ENCODE measurements at places on chromosomes 6 and 20.

GRCh38 chr6:10407018-10407673 is 7.7 kb downstream of the TFAP2A start:
- DNase-seq: no peak

DNA sequence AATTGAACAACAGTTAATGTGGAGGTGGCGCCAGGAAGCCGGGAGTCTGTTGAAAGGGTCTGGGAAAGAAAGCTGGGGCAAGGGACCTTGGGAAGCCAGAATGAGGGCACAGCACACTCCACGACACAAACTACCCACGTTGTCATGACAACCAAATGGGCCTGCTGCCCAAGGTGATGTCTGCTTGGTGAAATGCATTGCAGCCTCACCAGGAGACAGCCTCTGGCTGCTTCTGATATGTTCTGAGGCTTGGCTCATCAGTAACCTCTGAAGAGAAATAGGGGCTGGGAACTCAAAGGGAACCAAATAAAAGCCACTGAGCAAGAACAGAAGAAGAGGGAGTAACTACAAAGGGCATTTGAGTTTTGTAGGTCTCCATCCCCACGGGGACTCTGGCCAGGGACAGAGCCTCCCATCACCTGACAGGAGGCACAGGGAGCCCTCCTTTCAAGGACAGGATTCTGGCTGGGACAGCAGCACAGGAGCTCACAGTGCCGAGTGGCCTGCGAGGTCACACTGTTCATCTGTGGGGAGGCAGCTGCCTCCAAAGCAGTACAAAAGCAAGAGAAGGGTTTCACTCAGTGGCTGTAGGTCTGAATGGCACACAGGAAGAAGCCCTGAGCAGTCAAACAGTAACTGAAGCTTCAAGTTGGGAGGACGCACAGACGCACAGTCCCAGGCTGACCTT is 44.6 kb upstream of the KCNK16 start:
- no peak for DNase-seq

- no peak for DNase-seq
Measured at GRCh38 chr6:50143011-50143719, 93.4 kb upstream of the DEFB112 start.

DNA sequence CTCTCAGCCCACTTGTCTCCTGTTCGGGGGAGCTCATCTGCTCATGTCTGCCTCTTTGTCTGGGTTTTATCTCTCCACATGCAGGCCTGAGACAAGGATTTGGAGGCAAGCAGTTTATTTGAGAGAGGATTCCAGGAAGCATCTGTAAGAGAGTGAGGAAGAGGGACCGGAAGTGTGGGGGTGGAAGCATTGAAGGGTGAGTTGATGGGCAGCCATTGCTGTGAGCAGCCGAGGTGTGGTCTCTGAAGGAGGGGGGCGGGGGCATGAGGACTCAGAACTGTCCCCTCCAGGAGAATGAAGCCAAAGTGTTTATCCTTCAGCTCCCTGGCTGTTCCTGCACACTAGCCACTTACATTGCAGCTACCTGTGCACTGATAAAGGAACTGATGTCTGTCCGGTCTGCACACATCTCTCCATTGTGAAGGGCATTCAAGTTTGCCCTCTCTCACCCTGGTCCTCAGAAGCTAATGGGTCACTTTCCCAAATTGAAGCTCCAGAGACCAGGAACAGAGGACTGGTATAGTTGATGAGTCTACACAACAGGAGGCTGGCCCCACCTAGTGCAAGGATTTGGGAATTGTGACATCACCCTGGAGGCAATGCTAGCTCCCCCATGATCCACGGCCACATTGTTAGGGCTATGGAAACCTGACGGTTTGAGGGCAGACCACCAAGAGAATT is 100.5 kb upstream of the FOXA2 start:
- no peak for DNase-seq

- no peak for DNase-seq
Measured at GRCh38 chr20:35122756-35123405, 24.3 kb downstream of the EDEM2 start.

DNA sequence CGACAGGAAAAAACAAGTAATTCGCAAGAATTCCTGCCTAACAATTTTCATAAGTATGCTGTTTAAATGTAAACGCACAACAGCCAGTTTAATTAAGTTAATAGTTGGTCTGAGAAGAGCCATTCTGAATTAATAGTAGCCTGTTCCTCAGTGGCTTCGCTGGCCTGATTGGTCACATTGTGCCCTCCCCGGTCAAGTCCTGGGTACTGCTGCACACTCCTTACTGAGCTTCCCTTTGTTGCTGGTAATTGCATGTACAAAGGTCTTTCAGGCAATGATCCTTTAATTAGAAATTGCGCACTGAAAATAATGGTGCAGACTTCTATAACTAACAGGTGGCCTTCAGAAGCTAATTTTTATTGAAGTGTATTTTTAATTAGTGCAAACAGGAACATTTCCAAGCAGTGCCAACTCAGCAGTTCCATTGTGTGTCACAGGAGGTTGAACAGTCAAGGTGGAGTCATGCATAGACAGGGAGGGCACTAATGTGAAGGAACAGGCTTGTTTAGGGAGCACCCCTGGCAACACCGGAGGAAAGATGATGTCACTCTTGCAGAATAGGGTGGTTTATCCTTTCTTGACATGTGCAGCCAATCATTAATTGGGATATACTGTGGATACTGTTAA is 92.6 kb upstream of the SLC22A23 start:
- no peak for DNase-seq

- DNase-seq: no peak
Measured at GRCh38 chr6:70310063-70310694, 7.3 kb upstream of the COL9A1 start.

DNA sequence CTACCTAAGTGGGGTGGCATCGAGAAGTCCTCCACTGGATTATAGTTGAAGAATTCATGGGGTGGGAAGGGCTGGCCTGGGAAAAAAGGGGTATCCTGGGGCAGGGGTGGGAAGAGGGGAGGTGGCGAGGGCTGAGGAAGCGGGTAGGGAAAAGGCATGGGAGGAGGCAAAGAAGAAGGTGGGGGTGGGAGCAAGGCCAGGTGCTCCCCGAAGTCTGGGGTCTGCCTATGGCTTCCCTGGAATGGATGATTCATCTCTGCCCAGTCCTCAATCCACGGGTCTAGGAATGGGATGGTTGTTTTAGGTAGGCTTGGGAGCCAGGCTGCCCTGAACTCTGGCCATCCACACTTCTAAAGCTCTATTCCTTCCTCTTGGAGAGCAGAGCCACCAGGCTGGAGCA is 4.4 kb downstream of the PCED1A start:
- no peak for DNase-seq

- peak; percentile 41 for DNase-seq
Measured at GRCh38 chr6:167825332-167826229, 1.1 kb upstream of the AFDN start.

DNA sequence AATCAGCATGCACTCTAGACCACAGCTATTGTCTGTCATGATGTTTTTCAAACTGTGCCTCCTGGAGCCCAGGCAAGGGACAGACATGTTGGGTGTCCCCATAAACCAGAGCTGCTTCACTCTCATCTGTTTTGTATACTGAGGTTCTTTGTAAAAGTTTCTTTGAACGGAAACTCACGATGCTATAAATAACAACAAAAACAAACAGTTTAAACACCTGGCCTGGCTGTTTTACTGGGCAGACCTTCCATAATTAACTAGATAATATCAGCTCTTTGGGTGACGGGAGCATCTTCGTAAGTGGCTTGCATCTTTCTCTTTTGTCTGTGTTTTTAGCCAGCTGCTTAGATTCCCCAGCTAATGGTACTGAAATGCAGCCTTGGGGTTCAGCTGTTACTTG is 190.3 kb downstream of the ZDHHC14 start:
- DNase-seq: no peak

DNA sequence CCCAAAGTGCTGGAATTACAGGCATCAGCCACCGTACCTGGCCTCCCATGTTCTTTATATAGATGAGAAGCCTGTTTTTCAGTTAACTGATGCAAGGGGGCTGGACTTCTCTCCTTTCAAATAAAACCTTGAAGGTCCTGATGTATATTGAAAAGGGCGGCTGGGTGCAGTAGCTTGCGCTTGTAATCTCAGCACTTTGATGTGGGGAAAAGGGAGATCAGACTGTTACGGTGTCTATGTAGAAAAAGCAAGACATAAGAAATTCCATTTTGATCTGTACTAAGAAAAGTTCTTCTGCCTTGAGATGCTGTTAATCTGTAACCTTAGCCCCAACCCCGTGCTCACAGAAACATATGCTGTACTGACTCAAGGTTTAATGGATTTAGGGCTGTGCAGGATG is 16.1 kb upstream of the SAMHD1 start:
- DNase-seq: no peak

- DNase-seq: no peak
Measured at GRCh38 chr6:42904467-42904866, 11.4 kb upstream of the PTCRA start.

GRCh38 chr6:135094403-135094821 is 39.8 kb upstream of the HBS1L start:
- no peak for DNase-seq

DNA sequence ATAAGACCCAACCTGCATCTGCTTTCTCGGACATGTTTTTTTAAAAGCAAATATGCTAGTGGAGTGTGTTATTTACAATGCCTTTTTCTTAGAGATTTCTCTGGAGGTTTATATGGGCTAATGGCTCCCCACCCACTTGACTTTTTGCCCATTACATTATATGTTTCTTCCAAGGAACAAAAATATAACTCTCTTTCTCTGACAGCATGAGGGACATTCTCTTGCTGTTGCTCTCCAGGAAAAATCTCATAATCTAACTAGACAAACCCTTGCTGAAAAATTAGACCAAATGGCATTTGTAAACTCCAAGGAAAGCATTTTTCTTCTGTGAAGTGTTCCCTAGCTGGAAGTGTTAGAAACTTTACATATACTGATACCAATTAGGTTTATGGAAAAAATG is 213.7 kb downstream of the PRL start:
- DNase-seq: no peak

DNA sequence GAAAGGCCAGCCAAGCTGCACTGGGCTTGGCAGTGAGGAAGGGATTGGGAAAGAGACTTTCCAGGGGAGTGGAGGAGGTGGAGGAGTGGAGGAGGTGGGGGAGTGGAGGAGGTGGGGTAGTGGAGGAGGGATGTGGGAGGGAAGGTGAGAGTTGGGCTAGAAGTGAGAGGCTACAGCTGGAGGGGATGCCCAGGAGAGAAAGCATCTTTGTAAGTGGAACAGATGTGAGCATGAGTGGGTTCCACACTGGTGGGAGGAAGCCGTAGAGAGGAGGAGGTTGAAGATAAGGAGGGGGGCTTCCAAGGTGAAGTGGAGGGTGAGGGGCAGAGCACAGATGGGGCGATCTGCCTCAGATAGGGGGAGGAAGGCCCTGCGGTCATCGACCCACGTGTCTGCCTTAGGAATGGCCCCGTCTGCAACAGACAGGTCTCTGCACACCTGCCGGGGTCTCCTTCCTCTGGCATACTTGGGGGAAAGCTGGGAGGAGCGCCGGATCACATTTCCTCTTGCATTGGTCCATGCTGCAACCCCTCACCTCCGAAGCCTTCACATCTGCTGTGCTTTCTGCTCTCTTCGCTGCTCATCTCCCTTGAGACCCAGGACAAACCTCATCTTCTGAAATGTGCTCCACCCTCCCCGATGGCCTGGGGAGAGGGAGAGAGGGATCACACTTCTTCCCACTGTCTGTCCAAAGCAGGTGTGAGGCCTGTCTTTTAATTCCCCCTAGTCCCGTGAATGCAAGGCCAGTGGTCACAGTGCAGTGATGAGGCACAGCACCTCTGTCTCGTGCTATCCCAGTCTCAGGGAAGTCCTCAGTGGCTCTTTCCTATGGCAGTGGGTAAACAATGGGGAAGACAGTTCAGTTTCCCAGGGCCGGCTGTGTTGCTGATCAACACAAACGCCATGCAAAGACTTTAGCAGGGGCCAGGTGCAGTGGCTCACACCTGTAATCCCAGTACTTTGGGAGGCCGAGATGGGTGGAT is 48.6 kb upstream of the SNX9 start:
- no peak for DNase-seq

DNA sequence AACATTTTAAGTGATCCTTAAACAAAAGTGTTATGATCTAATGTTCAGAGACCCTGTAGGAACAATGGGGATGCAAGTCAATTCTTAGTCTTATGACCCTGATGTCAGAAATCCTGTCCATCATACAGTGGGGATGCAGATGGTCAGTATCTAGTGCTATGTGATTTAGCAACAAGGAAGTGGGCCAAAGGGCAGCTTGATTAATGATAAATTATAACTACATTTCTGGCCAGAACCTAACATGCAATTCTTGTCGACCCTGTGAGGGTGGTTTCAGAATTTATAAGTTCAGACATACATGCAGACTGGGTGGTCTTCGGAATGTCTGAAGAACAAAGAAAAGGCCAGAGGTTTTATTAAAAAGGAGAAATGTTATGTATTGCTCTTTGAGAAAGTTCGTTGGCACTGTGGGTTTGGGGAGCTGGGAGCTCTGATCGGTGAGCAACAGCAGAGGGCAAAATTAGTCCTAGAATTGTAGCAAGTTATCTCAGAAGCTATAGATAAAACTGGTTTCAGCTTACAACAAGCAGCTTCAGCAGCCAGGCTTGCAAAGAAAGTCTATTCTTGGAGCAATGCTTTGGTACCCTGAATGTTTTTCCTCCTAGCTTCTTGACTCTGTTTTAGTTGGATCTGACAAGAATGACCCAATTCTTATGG is 50.8 kb downstream of the RPF2 start:
- no peak for DNase-seq

DNA sequence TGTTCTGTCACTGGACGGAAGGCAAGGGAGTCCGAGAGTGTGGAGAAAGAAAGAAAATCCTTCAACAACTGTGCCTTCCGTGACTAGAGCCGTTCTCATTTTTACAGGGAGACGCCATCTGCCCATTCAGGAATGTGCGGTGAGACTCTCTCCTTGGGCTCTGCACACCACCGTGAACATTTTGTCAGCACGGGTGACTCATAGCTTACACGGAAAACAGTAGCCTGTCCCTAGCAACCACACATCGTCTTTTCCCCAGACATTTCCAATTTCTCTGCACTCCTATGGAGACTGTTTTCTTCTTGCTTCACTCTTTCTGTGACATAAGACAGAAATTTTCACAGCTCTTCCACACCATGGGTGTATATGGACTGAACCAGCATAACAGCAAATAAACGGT is 55.1 kb downstream of the TBXT start:
- DNase-seq: no peak

- no peak for DNase-seq
Measured at GRCh38 chr6:138377844-138378243, at the start of gene SMIM28. TSS of gene SMIM28 (plus strand) at chr6:138377905. CDS start at chr6:138378073, 168 bp downstream.

DNA sequence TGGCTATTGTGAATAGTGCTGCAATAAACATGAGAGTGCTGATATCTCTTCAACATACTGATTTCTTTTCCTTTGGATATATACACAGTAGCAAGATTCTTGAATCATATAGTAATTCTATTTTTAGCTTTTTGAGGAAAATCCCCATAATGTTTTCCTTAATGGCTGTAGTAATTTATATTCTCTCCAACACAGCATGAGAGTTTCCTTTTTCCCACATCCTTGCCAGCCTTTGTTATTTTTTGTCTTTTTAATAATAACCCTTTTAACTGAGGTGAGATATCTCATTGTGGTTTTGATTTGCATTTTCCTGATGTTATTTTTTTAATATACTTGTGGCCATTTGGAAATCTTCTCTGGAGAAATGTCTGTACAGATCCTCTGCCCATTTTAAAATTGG is 132.6 kb downstream of the PRL start:
- DNase-seq: no peak

- peak; percentile 84 for DNase-seq
Measured at GRCh38 chr20:4820806-4821518, 99.3 kb downstream of the PRND start.

GRCh38 chr20:16308754-16309153 is 264.5 kb downstream of the KIF16B start:
- DNase-seq: no peak

All from left hindlimb (tissue), 1 donor.